ENCODE measurements at places on chromosomes 6 and 20.

- no peak for DNase-seq
These were observed 25.2 kb downstream of the RFPL4B start for GRCh38 chr6:112372226-112372806.

- DNase-seq: no peak
These were observed 173.8 kb downstream of the GJA1 start for GRCh38 chr6:121609281-121609680.

- DNase-seq: peak; percentile 67
These were observed 9.0 kb upstream of the GRM4 start for GRCh38 chr6:34154668-34155447.

GRCh38 chr6:132571774-132572173, 1.7 kb downstream of the TAAR6 start:
- DNase-seq: no peak

- DNase-seq: no peak
These were observed 677.4 kb upstream of the CHD6 start for GRCh38 chr20:42295592-42295991.

DNA sequence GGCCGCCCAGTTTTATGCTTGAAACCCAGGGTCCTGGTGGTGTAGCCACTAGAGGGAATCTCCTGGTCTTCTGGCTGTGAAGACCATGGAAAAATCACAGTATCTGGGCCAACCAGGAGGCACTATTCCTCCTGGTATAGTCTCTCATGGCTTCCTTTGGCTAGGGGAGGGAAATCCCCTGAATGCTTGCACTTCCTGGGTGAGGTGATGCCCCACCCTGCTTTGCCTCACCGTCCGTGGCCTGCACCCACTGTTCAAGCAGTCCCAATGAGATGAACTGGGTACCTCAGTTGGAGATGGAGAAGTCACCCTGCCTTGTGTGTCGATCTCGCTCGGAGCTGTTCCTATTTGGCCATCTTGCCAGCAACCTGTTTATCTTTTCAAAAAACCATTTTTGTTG, 10.1 kb upstream of the ZNF337 start:
- peak; percentile 63 for DNase-seq

DNA sequence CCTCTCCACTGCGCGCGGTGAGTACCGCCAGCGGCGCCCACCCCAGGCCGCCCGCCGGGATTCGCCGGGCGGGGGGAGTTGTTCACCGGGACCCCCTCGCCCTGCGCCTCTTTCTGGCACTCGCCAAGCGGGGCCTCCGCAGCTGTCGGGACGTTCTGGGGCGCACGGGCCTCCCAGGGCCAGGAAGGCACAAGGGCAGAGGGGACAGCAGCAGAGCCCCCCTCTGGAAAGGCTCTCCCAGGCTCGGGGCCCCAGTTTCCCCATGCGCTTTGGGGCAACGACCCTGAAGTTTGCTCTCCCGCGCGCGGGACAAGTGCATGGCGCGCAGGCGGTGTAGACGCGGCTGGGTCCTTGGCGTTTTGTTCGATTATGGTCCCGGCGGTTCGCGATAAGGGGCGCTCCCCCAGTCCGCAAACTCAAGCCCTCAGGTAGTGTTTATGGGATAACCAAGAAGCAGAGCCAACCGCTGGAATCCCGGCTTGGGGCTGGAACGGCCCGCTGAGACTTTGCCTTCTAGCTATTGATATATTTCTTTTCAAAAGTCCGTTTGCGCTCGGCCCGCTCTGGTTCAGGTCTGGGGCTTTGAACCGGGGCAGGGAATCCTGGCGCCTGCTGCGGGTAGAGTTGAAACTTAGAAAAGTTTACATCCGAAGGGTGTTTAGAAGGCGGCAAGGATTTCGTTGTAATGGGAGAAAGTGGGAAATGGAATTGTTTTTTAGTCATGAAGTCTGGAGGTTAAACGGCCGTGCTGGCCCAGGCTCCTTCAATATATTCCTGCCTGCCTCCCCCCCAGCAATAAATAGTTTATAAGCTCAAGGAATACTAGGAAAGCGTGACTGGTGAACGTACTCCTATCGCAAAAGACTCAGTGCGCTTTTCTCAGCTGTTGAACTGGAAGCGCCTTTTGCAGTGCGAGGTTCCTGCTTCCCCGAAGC, 595 bp downstream of the EYA2 start:
- no peak for DNase-seq

DNA sequence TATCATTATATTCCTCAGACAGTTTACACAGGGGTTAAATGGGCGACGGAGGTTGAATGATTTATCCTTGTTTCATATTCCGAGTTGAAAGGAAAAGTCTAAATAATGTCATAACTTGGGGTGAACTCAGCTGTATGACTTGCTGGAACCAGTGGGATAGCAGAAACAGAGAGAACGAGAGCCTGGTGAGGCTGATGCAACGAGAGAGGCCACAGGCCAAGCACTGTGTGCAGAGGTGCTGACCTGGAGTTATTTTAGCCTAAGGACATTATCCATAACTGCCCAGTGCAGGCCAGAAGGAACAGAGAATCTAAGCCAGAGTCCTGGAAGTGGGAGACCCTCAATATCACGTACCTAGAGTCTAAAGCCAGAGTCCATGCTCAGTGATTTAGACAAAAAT, 394.9 kb downstream of the MAFB start:
- DNase-seq: no peak

DNA sequence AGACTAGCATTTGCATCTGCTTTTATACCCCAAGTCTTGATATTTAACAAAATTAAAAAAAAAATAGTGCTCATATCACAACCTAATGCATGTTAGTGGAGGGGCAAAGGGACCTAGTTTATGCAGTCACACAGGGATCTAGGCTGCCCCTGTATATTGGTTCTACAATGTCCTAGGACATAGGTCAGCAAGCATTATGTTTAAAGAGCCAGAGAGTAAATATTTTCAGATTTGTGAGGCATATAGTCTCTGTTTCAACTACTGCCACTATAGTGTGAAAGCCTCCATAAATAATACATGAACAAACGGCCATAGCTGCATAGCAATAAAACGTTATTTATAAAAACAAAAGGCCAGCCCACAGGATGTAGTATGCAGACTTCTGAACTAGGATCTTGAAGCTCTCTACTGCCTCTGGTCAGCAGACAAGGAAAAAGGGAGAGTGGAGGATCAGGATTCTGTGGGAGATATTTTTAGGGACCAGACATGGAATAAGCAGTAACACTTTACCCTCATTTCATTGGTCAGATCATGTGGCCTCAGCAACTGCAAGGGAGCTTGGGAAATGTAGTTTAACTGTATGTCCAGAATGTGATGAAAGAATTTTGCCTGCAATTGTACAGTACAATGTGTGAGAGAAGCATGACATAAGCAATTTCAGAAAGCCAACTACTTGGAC, 414.2 kb upstream of the SPTLC3 start:
- DNase-seq: no peak

DNA sequence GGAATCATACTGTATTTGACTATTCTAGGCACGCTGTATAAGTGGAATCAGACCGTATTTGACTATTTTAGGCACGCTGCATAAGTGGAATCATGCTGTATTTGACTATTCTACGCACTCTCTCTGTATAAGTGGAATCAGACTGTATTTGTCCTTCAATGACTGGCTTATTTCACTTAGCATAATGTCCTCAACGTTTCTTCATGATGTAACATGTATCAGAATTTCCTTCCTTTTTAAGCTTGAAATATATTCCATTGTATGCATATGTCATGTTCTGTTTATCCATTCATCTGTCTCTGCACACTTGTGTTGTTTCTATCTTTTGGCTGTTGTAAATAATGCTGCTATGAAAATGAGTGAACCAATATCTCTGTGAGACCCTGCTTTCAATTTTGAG, 5.7 kb downstream of the CCDC170 start:
- no peak for DNase-seq

GRCh38 chr6:161918109-161918531, 644.3 kb upstream of the AGPAT4 start:
- no peak for DNase-seq

GRCh38 chr6:170134471-170135440, 156.1 kb downstream of the DLL1 start:
- no peak for DNase-seq

DNA sequence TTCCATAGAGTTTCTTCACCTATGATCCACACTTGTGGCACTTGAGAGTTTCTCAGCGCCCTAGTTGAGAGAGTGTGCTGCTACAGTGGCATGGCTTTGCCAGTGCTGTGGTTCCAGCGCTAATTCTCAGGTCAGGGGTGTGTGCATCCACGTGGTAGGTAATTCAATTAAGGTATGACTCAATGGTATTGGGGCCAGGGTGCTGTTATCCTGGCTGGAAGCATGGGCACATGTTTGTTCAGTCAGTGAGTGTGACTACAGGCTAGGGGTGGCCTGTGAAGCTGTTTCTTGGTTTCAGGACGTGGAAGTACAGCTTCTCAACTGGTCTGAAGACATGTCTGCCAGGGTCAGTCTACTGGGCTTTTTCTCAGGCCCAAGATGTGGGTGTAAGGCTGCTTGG, 3.0 kb upstream of the SEMG2 start:
- DNase-seq: no peak

DNA sequence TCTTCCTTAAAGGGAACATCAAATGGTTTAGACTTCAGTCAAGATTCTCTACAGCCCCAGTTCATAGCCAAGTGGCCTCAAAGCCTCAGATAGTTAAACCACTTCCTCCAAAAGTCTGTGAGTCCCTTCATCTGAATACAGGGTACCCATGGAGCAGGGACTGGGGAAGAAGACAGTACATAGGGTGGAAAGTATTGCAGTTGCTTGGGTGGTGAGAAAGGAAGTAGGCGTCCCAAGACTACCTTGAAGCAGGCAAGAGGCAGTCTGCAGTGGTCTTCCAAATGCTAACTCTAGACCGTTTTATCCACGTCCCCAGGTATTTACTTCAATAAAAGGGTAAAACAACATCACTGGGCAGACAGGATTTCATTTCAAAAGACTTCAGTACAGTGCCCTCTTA, 2.0 kb downstream of the FYN start:
- DNase-seq: peak; percentile 60

- no peak for DNase-seq
These were observed 199.3 kb downstream of the GJA10 start for GRCh38 chr6:90093558-90094073.

DNA sequence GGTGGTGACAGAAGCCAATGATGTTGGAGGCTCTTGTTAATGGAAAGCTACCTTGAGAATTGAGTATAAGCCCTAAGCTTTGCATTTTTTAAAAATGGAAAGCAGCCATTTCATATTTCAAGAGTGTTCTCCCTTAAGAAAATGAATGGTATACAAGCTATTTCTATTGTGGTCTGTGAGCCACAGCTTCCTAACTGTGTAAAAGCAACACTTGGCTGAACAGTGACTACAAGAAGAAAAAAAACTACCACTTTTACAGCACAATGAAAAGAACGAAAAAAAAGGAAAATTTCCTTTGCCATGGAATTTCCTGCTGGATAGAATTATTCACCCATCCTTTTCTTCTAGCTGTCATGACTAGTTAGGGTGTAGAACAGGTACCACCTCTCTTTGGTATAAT, 397.1 kb upstream of the BTBD3 start:
- no peak for DNase-seq

GRCh38 chr6:87346700-87347099, 2.1 kb downstream of the C6orf163 start:
- DNase-seq: no peak

- peak; percentile 94 for DNase-seq
These were observed 170.8 kb downstream of the BCAS1 start for GRCh38 chr20:53899351-53900167.

GRCh38 chr6:125571207-125571755, 178.2 kb upstream of the HEY2 start:
- DNase-seq: no peak

GRCh38 chr6:41935193-41935574, 6.4 kb downstream of the CCND3 start:
- no peak for DNase-seq

GRCh38 chr6:92708270-92708669, 711.1 kb downstream of the EPHA7 start:
- DNase-seq: no peak

- DNase-seq: no peak
These were observed 175.9 kb downstream of the CDC5L start for GRCh38 chr6:44563397-44563796.

GRCh38 chr6:25547797-25548196, 104.2 kb upstream of the SCGN start:
- DNase-seq: no peak

DNA sequence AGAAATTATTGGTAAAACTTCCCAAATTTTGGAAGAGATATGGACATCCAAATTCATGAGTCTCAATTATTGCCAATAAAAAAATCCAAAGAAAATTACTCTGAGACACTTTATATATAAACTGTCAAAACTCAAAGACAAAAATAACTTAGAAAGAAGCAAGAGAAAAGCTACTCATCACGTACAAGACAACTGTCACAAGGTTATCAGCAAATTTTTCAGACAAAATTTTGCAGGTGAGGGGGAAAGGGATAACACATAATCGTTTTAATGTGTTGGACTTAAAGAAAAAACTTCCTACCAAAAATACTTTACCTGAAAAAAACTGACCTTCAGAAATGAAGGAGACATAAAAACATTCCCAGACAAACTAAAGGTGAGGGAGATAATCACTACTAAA, 272.5 kb downstream of the THBS2 start:
- DNase-seq: no peak

- no peak for DNase-seq
These were observed 19.0 kb downstream of the SMAP1 start for GRCh38 chr6:70686548-70687133.

GRCh38 chr6:164085091-164086075, 670.9 kb downstream of the QKI start:
- no peak for DNase-seq

- DNase-seq: no peak
These were observed 164.3 kb upstream of the MLN start for GRCh38 chr6:33967966-33968724.

- no peak for DNase-seq
These were observed 301.5 kb downstream of the NRN1 start for GRCh38 chr6:5705252-5705651.

- no peak for DNase-seq
These were observed 6.4 kb downstream of the RPS21 start for GRCh38 chr20:62393335-62393665.

- no peak for DNase-seq
These were observed 258.9 kb downstream of the KIF16B start for GRCh38 chr20:16314320-16314719.

Measured in activated naive CD4-positive, alpha-beta T cell treated with anti-CD3 and anti-CD28 coated beads for 36 hours (primary cell).